ENCODE measurements at places on chromosomes 7 and 10. TPM values are rescaled to one million over a fixed set of nuclear protein-coding genes. Genes with fewer than 3 reads are reported as not detected.

GRCh38 chr10:75544386-75544785, 113.0 kb downstream of the LRMDA start:
- no peak overlapping the region for H3K27ac ChIP-seq
- ATAC-seq, result no peak
- H3K4me1 ChIP-seq, result no peaks in the 10 kb centered on the region
- no peak overlapping the region for H3K4me3 ChIP-seq
- no peaks in the 10 kb centered on the region for H3K36me3 ChIP-seq

WDR37 gene
- total RNA-seq, result 23.8 TPM

DNA sequence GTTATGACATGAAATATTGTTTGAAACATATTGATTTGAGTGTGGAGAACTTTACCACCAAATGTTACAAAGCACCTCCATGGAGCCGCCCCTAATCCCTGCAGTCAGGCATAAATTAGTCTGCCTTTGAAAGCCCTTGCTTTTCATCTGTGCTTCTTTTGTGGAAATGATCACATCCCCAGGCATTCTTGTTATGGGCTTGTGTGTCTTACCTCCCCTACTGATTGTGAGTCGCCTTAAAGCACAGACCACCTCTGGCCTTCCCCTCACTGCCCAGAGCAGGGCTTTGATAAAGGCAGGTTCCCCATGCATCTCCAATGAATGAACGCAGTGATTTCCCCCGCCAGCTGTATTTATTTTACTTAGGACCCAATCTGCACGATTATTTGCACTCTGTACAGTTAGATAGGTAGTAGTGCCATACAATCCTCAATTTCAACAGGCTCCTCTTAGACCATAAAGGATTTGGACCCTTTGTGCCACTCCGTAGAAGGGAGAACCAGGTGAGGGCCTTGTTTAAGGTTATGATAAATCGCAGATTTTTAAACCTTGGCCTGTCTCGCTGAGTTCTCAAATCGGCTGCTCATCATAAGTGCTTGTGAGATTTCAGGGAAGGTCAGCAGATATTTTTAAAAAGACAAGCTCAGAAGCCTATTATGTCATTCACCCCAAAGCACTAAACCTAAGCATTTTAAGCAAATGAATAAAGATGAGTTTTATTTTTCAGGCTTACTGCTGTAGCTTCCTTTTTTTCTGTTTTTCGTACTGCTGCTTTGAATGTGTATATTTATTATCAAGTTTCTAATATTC, 107.8 kb downstream of the CUBN start:
- no peak for ATAC-seq
- peaks cover 21% of the 10 kb centered on the region for H3K36me3 ChIP-seq
- no peaks in the 10 kb centered on the region for H3K27me3 ChIP-seq
- H3K4me1 ChIP-seq, result peaks cover 22% of the 10 kb centered on the region

DNA sequence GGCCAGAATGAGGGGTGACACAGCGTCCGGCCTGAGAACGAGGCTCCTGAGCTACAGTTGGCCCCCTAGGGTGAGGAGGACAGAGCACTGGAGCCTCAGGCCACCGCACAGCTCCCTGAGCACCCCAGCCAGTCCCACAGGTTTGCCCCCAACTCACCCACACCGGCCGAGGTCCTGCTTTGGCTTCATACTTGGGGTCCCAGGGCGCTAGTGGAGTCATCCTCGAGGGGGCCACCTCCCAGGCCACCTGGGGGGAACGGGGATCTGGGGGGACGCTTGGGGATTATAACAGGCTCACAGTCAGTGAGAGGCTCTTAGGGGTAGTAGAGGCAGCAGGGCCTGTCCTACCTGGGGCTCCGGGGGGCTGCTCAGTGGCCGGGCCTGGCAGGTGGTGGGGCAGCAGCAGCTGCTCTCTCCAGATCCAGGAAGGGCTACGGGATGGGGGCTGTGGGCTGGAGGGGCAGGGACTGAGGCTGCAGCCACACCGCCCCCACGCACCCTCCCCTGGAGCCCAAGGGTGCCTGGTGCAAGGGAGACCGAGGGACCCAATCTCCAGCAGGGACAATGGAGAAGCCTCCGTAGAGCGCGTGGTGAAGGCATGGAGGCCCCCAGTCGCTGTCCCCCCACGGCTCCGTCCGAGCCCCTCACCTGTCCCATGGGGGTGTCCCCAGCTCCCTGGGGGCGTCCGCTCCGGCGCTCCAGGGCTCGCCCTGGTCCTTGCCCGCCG, 588 bp downstream of the SAP25 start:
- H3K27ac ChIP-seq, result no peak overlapping the region
- peaks cover 15% of the 10 kb centered on the region for H3K4me1 ChIP-seq
- no peaks in the 10 kb centered on the region for H3K27me3 ChIP-seq
- H3K36me3 ChIP-seq, result peaks cover 25% of the 10 kb centered on the region
- ATAC-seq, result no peak
- H3K4me3 ChIP-seq, result no peak overlapping the region

- peaks cover 75% of the 10 kb centered on the region for H3K36me3 ChIP-seq
- peak overlapping the region; percentile 68 for H3K27ac ChIP-seq
- ATAC-seq, result no peak
These were observed 11.4 kb downstream of the IRF5 start for GRCh38 chr7:128948976-128949760.

- no peak overlapping the region for H3K27ac ChIP-seq
- no peaks in the 10 kb centered on the region for H3K36me3 ChIP-seq
- no peaks in the 10 kb centered on the region for H3K27me3 ChIP-seq
- no peak for ATAC-seq
- peaks cover 5% of the 10 kb centered on the region for H3K4me1 ChIP-seq
These were observed 46.3 kb downstream of the SYPL1 start for GRCh38 chr7:106065575-106066500.

NPSR1 gene
- total RNA-seq, result not detected

GRCh38 chr10:110395350-110396283, 90.9 kb upstream of the SMNDC1 start:
- ATAC-seq, result peak; percentile 97
- peak overlapping the region; percentile 70 for H3K4me3 ChIP-seq
- no peaks in the 10 kb centered on the region for H3K36me3 ChIP-seq
- no peaks in the 10 kb centered on the region for H3K27me3 ChIP-seq

DNA sequence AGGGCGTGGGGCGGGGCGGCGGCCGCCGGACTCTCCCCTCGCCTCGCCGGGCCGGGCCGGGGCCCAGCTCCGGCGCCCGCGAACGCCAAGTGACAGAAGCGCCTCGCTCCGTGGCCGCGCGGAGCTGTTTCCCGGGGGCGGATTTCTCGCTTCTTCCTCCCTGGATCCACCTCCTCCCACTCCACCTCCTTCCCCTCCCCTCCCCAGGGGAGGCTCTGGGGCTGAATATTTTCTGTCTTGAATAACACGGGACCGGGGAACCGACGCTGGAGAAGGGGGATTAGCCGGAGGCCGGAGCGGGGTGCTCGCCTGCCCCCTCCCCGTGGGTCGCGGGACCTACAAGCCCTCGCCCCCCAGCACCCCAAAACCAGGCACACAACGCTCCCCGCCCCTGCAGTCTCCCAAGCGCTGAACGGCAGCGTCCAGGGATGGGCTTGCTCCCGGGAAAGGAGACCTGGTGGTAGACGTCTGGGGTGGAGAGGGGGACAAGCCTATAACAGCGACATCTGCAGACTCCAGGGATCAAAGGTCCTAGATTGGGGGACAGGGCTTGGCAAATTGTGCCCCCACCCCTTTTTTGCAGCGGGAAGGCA, at the start of gene ARHGAP21:
TSS of gene ARHGAP21 (minus strand) at position 100 of the 593 bp plus-strand sequence. CDS start 1,988 bp downstream, outside the sequence.
- ATAC-seq, result peak; percentile 33
- H3K36me3 ChIP-seq, result peaks cover 17% of the 10 kb centered on the region
- H3K27me3 ChIP-seq, result no peaks in the 10 kb centered on the region
- peak within 1 kb of the TSS; percentile 88 for H3K4me3 ChIP-seq
- no peaks in the 10 kb centered on the region for H3K4me1 ChIP-seq
- H3K27ac ChIP-seq, result peak within 1 kb of the TSS; percentile 89

GRCh38 chr10:97584798-97585438, 729 bp downstream of the HOGA1 start:
- no peak overlapping the region for H3K4me3 ChIP-seq
- H3K36me3 ChIP-seq, result no peaks in the 10 kb centered on the region
- no peaks in the 10 kb centered on the region for H3K4me1 ChIP-seq
- H3K27me3 ChIP-seq, result no peaks in the 10 kb centered on the region
- H3K27ac ChIP-seq, result peak overlapping the region; percentile 38
- ATAC-seq, result peak; percentile 5

- no peaks in the 10 kb centered on the region for H3K36me3 ChIP-seq
- H3K27me3 ChIP-seq, result peaks cover 19% of the 10 kb centered on the region
- H3K27ac ChIP-seq, result no peak overlapping the region
- no peaks in the 10 kb centered on the region for H3K4me1 ChIP-seq
These were observed 518.9 kb upstream of the CELF2 start for GRCh38 chr10:10498781-10499180.

DNA sequence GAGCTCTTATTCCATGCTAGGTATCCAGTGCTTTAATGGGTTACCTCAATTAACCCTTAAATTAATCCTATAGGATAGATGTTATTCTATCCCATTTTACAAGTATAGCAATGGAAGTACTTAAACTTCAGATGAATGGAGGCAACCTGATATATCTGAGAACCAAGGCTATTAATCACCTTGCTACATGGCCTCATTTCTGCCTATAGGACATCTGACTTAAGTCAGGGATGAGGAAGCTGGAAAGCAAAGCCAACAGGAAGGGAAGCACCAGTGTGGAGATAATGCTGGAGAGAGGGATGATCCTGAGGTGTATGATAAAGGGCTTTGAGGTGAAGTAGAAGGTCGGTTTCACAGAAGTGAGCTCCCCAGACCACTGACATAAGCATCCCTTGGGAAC, 132.3 kb downstream of the CHN2 start:
- H3K36me3 ChIP-seq, result no peaks in the 10 kb centered on the region
- no peak overlapping the region for H3K4me3 ChIP-seq
- no peak overlapping the region for H3K27ac ChIP-seq
- peaks cover 7% of the 10 kb centered on the region for H3K27me3 ChIP-seq

DNA sequence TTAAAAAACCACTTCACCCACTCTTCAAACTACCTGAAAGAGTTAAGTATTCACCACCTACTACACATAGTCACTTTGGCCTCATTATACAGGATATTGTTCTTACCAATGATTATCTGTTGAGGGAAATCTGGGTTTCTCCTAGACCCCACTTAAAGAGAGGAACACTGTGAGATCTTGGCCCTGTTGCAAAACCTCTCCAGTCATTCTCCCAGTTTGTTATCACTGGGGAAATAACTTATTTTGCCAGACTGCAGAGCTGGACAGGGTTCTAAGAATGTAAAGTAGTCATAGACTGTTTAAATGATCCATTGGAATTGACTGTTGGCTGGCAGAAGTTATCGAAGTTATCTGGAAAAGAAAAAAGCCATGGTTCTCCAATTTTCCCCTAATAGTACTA, 143.8 kb downstream of the HGF start:
- H3K4me3 ChIP-seq, result no peak overlapping the region
- no peak overlapping the region for H3K27ac ChIP-seq
- no peaks in the 10 kb centered on the region for H3K4me1 ChIP-seq

NYAP1 gene
- 0.15 TPM for total RNA-seq

GRCh38 chr7:92612501-92612900, 22.3 kb upstream of the FAM133B start:
- peaks cover 17% of the 10 kb centered on the region for H3K4me1 ChIP-seq
- peaks cover 88% of the 10 kb centered on the region for H3K36me3 ChIP-seq
- peak; percentile 23 for ATAC-seq
- H3K27me3 ChIP-seq, result no peaks in the 10 kb centered on the region
- H3K27ac ChIP-seq, result peak overlapping the region; percentile 82

DNA sequence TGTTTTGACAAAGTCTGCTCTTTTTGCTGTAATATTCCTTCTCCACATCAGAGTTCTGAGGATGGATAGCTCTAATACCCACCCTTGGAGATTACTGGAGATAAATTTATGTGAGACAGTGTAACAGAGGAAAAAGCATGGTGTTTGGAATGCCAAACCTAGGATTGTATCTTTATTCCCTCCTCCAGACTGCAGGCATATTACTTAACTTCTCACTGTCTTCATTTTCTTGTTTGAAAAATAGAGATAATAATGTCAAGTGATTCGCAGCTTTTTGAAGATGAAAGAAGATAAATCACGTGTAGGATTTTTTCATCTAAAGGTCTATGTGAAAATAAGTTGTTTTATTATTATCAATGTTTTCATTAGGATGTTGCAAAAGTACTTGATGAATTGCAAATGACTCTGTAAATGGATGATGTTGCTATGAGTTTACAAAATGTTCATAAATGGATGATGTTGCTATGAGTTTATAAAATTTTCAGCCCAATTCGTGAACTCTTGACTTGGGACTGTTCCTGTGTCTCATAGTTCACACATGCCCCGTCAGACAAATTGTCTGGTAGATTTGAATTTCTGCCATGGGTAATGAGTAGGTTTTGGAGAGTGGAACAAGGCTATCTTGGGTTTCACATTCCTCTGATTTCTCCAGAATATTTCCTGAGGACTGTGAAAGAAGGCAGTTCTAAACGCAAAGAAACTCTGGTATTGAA, 113.1 kb upstream of the IGFBP3 start:
- no peak overlapping the region for H3K27ac ChIP-seq
- no peaks in the 10 kb centered on the region for H3K4me1 ChIP-seq
- ATAC-seq, result no peak
- H3K36me3 ChIP-seq, result no peaks in the 10 kb centered on the region

- H3K27ac ChIP-seq, result peak overlapping the region; percentile 88
- H3K27me3 ChIP-seq, result no peaks in the 10 kb centered on the region
- no peak for ATAC-seq
- H3K4me1 ChIP-seq, result peaks cover 26% of the 10 kb centered on the region
- H3K4me3 ChIP-seq, result peak overlapping the region; percentile 96
These were observed 629 bp upstream of the DNAJC9 start for GRCh38 chr10:73247509-73248258.

DNA sequence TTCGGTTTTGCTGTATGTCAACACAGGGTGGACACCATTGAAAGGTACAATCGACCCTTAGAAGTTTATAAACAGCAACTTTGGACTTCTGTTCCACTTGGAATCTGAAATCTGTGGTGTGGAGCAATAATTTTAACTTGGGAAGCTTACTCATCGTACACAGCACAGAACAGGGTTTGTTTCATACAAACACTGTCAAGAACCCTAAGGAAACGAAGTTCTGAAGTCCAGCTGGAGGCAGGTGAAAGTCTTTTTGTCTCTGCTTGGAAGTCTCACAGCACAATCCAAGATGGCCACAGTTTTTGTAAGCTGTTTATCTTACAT, 31.5 kb downstream of the NMT2 start:
- H3K36me3 ChIP-seq, result peaks cover 92% of the 10 kb centered on the region
- peaks cover 17% of the 10 kb centered on the region for H3K4me1 ChIP-seq
- no peak for ATAC-seq

SPDYE1 gene
- not detected for total RNA-seq

GRCh38 chr7:155864271-155864985, 52.2 kb upstream of the SHH start:
- no peak overlapping the region for H3K27ac ChIP-seq
- H3K27me3 ChIP-seq, result peaks cover 7% of the 10 kb centered on the region
- no peaks in the 10 kb centered on the region for H3K4me1 ChIP-seq
- no peak for ATAC-seq
- H3K36me3 ChIP-seq, result no peaks in the 10 kb centered on the region

LAMTOR4 gene
- total RNA-seq, result 129 TPM

GRCh38 chr7:148277042-148277660, 313.4 kb upstream of the C7orf33 start:
- no peaks in the 10 kb centered on the region for H3K36me3 ChIP-seq
- no peak overlapping the region for H3K27ac ChIP-seq
- no peak overlapping the region for H3K4me3 ChIP-seq
- no peaks in the 10 kb centered on the region for H3K4me1 ChIP-seq

NUTM2E gene
- total RNA-seq, result 0.28 TPM

Measured in activated T-helper 17 cell treated with anti-CD3 and anti-CD28 coated beads, Interleukin-2, amount 50 U/mL, for 72 hours (primary cell).